ENCODE measurements at places on chromosomes 2 and 18. TPM values are rescaled to one million over a fixed set of nuclear protein-coding genes. Genes with fewer than 3 reads are reported as not detected.

Gene RDH14
- total RNA-seq, result 35.4 TPM

Gene PTPN2
- 14.5 TPM for total RNA-seq

Gene TMEM247
- total RNA-seq, result not detected

Gene SYT4
- not detected for total RNA-seq

Gene PTPRN
- total RNA-seq, result 0.97 TPM

Gene SLC8A1
- 906 TPM for total RNA-seq

Gene NEU2
- total RNA-seq, result not detected

Gene PXDN
- total RNA-seq, result 27.5 TPM

Gene ITPRIPL1
- 0.83 TPM for total RNA-seq

Gene STAT4
- 37.8 TPM for total RNA-seq

Gene EPB41L3
- total RNA-seq, result 14.0 TPM

Gene GPBAR1
- 1.2 TPM for total RNA-seq

Gene GAL3ST2
- not detected for total RNA-seq

Gene SOCS6
- total RNA-seq, result 22.8 TPM

Gene CNRIP1
- 10.1 TPM for total RNA-seq

Gene POTEI
- not detected for total RNA-seq

Gene DPYSL5
- 0.19 TPM for total RNA-seq

Gene NCK2
- total RNA-seq, result 33.2 TPM

Gene C1GALT1C1L
- total RNA-seq, result 0.48 TPM

Gene INSIG2
- total RNA-seq, result 14.0 TPM

Gene RNU2-63P
- not detected for total RNA-seq

Gene TTN
- 4,176 TPM for total RNA-seq

Gene KCNS3
- 3.7 TPM for total RNA-seq

Gene B3GNT7
- total RNA-seq, result 5.4 TPM

Gene TUBB8B
- total RNA-seq, result not detected

Gene OSBPL6
- 5.5 TPM for total RNA-seq

Gene ZNF804A
- not detected for total RNA-seq

Gene CPLX4
- not detected for total RNA-seq

Gene ABCG8
- total RNA-seq, result not detected

Gene GPC1
- total RNA-seq, result 291 TPM

Gene ACMSD
- not detected for total RNA-seq

Gene PHLPP1
- 4.8 TPM for total RNA-seq

Gene CNDP1
- total RNA-seq, result not detected

Gene IL1A
- total RNA-seq, result not detected

Gene EXOC6B
- 173 TPM for total RNA-seq

Gene SP5
- 0.92 TPM for total RNA-seq

Gene ABCB11
- total RNA-seq, result 0.03 TPM

Gene NPPC
- total RNA-seq, result 0.30 TPM

Gene TXNDC2
- total RNA-seq, result not detected

Gene POMC
- total RNA-seq, result 3.1 TPM

Gene GPR75
- 3.0 TPM for total RNA-seq

Gene ORC2
- total RNA-seq, result 24.9 TPM

Gene RBKS
- total RNA-seq, result 3.9 TPM

Gene ANKRD36C
- total RNA-seq, result 9.2 TPM

Gene IL18RAP
- total RNA-seq, result 0.70 TPM

Gene MYO5B
- 5.2 TPM for total RNA-seq

Gene SUMO1
- total RNA-seq, result 59.5 TPM

Gene ACVR1
- 22.7 TPM for total RNA-seq

Data from cardiac septum (tissue), 1 donor.